ENCODE measurements at places on chromosomes 4 and X.

DNA sequence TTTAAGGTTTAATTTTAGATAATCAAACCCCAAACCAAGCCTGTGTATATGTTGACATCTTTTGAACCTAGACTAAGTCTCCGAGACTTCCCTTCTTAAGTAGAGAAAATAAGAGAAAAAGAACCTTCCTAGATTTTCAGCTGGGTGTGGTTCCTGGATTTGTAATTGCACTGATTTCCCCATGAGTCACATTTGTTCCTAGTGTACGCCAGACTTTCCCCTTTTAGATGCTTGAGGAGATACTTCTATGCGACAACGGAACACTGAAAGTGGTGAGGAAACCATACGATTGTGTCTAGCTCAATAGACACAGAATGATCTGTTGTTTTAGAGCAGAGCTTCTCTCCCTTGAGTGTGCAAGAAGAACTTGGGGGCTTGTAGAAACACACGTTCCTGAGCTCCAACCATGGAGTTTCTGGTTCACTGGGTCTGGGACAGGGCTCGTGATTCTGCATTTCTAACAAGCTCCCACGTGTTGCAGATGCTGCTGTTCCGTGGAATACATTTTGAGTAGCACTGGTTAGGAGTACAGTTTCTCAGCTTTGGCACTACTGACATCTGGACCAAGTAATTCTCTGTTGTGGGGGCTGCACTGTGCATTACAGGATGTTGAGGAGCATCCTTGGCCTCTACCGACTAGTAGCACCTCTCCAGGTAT, 87.1 kb downstream of the AMELX start:
- DNase-seq: no peak

DNA sequence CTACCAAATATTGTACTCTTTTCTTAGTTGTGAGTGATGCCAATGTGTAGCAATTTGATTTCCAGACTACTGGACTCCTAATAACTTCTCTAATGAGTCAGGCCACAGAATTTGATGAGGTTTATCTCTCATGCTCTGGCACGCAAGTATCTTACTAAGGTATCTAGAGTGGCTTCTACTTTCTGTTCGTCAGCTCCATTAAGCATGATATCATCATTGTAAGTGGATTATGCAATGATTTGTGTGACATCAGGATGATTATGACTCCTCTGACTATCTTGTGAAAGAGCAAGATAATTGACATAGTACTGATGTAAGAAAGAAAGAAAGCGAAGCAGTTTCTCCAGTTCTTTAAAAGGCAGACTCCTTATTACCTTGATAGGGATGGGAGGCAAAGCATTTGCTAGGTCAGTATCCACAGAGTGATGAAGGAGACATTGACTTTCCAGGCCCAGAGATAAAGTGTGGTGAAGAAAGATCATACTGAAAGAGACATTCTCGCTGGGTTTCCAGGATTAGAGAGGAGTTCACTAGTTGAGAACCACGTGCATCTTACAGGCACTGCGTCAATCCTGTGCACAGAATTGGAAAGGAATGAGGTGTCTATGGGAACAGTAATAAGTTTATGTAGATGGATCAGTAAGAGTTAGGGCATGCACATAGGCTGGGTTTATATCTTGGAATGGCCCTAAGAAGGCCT, 161.9 kb upstream of the STK26 start:
- DNase-seq: no peak

DNA sequence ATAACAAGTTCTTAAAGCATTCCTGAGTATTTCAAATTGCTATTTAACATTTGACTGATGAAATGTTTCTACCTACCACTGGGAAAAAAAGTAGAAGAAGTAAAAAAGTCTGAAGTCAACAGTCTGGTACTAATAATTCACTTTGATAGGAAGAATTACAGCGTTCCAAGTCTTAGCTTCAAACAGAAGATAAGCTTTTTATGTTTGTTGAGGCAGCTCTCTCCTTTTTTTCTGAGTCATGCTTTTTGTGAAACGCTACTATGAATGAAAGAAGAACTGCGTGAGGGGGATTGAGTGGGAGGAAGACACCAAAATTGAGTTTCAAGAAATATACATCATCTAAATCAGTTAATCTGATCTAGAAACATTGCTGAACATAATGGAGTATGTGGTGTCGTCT, 13.0 kb upstream of the KDR start:
- DNase-seq: no peak

DNA sequence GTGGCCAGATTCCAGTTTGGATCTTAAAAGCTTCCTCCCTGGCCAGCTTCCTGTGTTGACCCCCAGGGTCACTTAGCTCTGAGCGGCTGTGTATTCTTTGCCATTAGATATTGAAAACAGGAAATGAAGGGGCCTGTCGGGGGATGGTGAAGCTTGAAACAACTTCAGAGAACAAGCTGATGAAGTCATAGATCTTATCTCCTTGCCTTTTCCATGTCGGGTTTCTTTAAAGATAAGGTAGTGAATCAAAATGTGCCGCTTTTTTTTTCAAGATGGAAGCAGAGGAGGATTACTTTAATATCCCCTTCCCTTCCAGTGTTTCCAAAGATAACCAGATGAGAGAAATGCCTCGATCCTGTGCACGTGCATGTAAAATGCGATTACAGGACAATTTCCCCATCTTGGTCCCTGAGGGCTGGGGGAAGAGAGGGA, 508.5 kb downstream of the MID1IP1 start:
- no peak for DNase-seq

- DNase-seq: no peak
These were observed 172.5 kb upstream of the FMR1 start for GRCh38 chrX:147739196-147739595.

- no peak for DNase-seq
These were observed 37.3 kb downstream of the NUDT11 start for GRCh38 chrX:51459125-51459524.

- no peak for DNase-seq
These were observed 72.6 kb upstream of the SLC4A4 start for GRCh38 chr4:71266090-71266794.

GRCh38 chrX:15203694-15204093, 66.2 kb downstream of the ASB9 start:
- no peak for DNase-seq

Data from stimulated activated naive B cell treated with anti-CD40 and anti-IgM and Interleukin-4, amounts not matched to agents 10 μg/mL and 1 μg/mL and 100 μg/mL, for 72 hours (primary cell).